ENCODE measurements at places on chromosomes 7 and 10.

DNA sequence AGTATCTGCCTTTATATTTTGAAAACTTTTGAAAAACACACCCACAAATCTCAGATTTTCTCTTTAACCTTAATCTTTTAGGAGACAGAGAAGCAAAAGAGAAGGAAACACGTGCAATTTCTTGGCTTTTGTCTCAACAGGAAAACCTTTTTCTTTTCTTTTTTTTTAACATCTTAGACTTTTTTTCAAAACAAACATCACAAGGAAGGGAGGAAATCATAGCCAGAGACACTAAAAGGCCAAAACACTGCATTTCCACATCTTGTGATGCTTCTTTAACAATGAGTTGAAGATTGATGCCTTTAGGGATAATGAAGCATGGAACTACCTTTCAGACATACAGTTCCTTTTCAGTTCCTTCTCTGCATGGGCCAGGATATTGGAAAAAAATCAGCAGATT, 136.6 kb upstream of the NRBF2 start:
- DNase-seq, result no peak

GRCh38 chr10:63003816-63004453, 129.2 kb upstream of the NRBF2 start:
- no peak for DNase-seq

DNA sequence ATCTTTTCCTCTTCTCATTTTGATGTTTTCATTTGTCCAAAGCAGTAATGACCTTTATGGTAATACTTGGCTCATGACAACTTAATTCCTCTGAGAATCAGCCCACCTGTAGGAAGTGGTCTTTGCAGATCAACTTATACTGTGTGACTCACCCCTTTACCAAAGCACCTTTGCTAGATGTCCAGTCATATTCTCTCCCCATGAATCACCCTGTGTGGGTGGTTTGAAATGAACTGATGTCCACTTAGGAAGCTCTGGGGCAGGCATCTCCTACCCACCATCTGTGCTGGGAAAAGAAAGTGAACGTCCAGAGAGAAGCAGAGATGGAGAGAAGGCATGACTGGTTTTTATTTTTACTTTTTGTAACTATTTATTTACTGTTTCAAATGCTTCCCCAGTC, 410.3 kb downstream of the KIF20B start:
- no peak for DNase-seq

DNA sequence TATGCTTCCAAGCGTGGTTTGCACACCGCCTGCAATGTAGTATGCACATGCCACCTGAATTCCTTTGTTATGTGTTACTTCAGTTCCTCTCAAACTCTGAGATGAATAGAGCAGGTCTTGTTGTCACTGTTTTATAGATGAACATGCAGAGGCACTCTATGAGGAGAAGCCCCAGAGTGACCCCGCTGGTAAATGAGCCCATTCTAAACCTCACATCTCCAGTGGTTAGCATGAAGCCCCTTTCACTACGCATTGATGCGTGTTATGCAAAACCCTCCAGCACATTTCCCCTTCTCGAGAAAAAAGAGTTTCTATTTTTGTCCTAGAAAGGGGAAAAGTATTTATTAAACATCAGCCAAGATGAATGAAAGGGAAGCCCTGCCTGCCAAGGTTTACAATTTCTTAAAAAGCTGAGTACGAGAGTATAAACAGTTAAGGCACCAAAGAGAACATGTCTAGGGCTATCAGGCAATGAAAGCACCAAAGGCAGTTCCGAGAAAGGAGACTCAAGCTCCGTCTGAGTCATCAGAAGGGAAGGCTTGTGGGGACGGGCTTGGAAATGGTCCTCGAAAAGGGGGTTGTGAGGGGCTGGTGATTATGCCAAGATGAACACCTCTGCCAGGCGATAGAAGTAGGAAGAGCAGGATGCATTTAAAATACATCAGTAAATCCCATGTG, 58.7 kb upstream of the PFKP start:
- DNase-seq, result no peak

DNA sequence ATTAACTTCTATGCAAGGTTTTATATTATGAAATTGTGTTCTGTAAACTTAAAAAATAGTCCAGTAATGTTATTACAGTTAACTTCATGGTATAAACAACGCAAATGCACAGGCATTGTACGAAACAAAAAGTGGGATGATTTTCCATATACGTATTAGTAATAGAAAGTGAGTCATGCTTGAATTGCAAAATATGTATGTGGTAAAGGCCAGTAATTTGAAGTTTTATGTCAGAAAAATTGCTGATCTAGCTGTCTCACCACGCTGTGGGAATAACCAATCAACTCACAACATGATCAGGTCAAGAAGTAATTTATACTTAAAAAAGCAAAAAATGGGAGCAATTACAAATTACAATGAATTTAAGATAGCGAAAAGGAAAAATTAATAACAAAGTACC, 37.0 kb upstream of the GLI3 start:
- no peak for DNase-seq

DNA sequence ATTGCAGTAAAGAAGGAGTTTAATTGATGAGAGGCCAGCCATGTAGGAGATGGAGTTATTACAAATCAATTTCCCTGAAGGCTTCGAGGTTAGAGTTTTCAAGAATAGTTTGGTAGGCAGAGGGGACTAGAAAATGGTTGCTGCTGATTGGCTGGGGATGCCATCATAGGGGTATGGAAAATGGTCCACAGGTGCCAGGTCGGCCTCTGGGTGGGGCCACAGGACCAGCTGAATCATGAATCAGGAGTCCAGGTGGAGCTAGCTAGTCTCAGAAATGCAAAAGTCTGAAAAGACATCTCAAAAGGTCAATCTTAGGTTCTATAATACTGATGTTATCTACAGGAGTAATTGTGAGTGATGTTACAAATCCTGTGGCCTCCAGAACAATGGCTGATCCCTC, 714.0 kb upstream of the GHITM start:
- no peak for DNase-seq

GRCh38 chr10:86361156-86362128, 5.2 kb downstream of the GRID1 start:
- DNase-seq, result no peak

- no peak for DNase-seq
These were observed 71.9 kb upstream of the ANKRD30A start for GRCh38 chr10:37053476-37053875.

- no peak for DNase-seq
These were observed 51.3 kb downstream of the PWWP2B start for GRCh38 chr10:132448248-132448731.

- no peak for DNase-seq
These were observed 6.5 kb upstream of the OIT3 start for GRCh38 chr10:72887043-72887442.

- DNase-seq, result no peak
These were observed 366.2 kb downstream of the WDR11 start for GRCh38 chr10:121217331-121217730.

- peak; percentile 71 for DNase-seq
These were observed 21.4 kb upstream of the VOPP1 start for GRCh38 chr7:55593515-55594318.

GRCh38 chr10:17835688-17836087, 26.5 kb downstream of the MRC1 start:
- DNase-seq, result no peak

GRCh38 chr7:144668503-144668902, 167.3 kb downstream of the TPK1 start:
- DNase-seq, result no peak

DNA sequence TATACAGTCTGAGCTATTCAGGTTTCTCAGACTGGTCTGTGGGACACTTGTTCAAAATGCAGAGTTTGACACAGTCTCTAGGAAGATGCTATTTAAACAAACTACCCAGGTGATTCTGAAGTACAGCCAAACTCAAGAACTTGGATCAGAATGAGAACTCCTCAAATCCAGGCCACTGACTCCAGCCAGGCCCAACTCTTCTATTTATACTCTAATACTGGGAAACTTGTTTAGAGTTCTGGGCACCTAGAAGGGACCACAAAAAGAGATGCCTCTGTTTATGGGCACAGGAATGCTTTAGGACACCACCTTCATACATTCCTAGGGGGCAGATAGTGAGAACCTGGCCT, 40.1 kb upstream of the ADD3 start:
- no peak for DNase-seq

- DNase-seq, result no peak
These were observed 368.4 kb downstream of the TFEC start for GRCh38 chr7:115662120-115662519.

- DNase-seq, result peak; percentile 2
These were observed 29.0 kb downstream of the RASGEF1A start for GRCh38 chr10:43237631-43238446.

GRCh38 chr7:151724920-151725584, 151.9 kb downstream of the PRKAG2 start:
- DNase-seq, result no peak

Data from activated T-helper 1 cell treated with anti-CD3 and anti-CD28 coated beads, Interleukin-2, amount 50 U/mL, for 16 hours (primary cell).